ENCODE measurements at places on chromosomes 5 and 9.

GRCh38 chr9:73039271-73040263, 86.7 kb upstream of the ALDH1A1 start:
- DNase-seq = no peak

DNA sequence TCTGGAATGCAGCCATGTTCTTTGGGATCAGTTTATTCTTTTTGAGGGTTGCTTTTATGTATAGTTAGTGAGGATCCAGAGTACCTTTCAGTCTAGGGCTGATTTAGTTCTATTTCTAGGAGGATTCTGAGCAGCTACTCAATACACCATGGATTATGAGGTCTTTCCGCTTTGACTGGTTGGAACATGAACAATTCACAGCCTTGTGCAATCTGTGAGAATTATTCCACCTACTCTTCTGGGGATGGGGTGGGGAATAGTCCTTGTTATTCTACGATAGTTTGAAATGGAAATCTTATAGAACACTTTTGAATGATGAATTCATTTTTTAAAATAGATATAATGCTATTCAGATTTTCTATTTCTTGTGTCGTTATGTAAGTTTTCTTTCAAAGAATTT, 212.3 kb upstream of the ARRDC3 start:
- no peak for DNase-seq

DNA sequence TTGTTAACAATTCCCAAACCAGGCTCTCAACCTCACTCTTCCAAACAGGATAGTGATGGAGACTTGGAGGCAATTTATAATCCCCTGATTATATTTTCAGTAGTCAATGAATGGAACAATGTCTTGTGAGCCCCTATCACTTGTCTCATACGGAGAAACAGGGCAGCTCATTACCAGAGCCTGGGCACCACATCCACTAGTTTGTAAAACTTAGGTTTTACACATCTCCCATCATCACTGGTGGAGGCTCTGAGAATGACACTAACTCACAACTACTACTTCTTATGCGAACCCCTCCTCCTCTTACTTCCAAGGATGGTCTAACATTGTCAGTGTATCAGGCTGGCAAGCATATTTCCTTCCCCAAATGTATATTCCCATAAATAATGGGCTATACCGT, 253.7 kb downstream of the EPB41L4A start:
- DNase-seq = no peak

DNA sequence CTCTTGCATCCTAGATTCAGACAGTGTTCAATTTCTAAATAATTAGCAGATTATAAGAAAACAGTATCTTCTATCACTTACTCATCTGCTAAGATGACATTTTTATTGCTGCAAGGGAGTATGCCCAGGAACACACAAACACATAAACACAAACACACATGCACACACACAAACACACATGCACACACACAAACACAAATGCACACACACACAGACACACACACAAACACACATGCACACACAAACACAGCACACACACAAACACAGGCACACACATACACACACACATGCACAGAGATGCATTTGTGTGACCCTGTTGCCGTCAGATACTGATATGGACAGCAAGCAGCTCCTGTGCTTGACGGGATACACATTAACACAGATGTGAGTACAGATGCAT, 612.9 kb downstream of the IRX1 start:
- DNase-seq = no peak
